Activated T-helper 17 cell treated with anti-CD3 and anti-CD28 coated beads, Interleukin-2, amount 50 U/mL, for 72 hours (primary cell): ENCODE measurements at places on chromosomes 12 and 14. TPM values are rescaled to one million over a fixed set of nuclear protein-coding genes. Genes with fewer than 3 reads are reported as not detected.

The PRIMA1 gene
- not detected for total RNA-seq

The NEUROD4 gene
- not detected for total RNA-seq

The ASB2 gene
- total RNA-seq: 68.7 TPM

The SERPINA3 gene
- not detected for total RNA-seq

The SERPINA9 gene
- not detected for total RNA-seq

The SMIM41 gene
- total RNA-seq: not detected

The DEPDC4 gene
- 2.4 TPM for total RNA-seq

The KRT3 gene
- total RNA-seq: not detected

The RNFT2 gene
- 23.6 TPM for total RNA-seq

The TAS2R8 gene
- not detected for total RNA-seq

The STAC3 gene
- 3.2 TPM for total RNA-seq

- ATAC-seq: no peak
Measured at GRCh38 chr14:95834496-95834895, 42.1 kb upstream of the TUNAR start.

- ATAC-seq: no peak
Measured at GRCh38 chr14:76752744-76753143, 8.5 kb upstream of the VASH1 start.

- ATAC-seq: no peak
Measured at GRCh38 chr12:57548488-57548887, 1.4 kb upstream of the KIF5A start.

DNA sequence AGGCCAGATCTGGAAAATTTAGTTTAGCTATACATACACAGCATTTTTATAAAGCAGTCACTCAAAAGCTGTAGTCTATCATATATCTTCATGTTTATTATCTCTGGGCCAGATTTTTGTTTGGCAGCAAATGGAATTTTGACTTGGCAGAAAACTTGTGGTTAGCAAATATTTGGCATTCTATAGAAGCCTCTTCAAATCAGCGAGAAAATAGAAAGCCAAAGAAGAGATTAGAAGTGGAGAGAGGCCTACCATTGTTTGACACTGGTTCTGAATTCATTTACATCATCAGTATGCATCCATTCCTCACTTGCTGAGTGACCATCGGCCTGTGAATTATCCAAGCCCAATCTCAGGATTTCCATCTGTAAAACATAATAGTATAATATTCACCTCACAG lies 1077.6 kb downstream of the GALC start:
- ATAC-seq: no peak

DNA sequence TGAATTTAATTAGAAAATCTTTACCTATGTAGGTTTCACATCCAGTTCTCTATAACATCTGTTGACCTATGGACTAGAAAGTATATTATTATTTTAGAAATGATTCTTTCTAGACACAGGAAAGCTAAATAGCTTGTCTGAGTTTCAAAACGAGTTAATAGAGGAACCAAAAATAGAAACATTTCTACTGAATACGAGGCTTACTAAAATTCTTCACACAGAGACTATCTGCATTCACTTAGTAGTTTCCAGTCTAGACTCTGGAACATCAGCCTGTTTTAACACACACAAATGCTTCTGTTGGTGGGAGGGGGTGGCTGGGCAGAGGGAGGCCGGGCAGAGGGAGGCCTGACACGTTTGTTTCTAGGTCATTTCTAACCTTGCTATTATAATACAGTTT lies 29.7 kb downstream of the RGS6 start:
- ATAC-seq: no peak

- ATAC-seq: no peak
Measured at GRCh38 chr14:79165471-79166090, 995.4 kb downstream of the NRXN3 start.

DNA sequence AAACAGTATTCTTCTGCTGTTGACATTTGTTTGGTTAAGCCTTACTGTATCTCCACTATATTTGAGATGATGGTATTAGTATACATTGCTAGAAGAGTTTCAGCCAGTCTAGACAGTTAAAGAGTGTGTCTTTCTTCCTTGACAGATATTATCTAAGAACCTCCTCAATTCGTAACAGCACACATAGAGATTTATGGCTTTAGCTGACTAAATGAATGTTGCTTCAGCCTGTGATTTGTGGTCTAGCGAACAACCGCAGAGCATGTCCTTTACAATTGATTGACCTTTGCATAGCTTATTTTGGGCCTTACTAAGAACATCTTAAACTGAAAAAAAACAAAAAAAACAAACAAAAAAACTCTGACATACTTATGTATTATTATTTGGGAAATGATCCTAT lies 122.2 kb downstream of the DAAM1 start:
- no peak for ATAC-seq

DNA sequence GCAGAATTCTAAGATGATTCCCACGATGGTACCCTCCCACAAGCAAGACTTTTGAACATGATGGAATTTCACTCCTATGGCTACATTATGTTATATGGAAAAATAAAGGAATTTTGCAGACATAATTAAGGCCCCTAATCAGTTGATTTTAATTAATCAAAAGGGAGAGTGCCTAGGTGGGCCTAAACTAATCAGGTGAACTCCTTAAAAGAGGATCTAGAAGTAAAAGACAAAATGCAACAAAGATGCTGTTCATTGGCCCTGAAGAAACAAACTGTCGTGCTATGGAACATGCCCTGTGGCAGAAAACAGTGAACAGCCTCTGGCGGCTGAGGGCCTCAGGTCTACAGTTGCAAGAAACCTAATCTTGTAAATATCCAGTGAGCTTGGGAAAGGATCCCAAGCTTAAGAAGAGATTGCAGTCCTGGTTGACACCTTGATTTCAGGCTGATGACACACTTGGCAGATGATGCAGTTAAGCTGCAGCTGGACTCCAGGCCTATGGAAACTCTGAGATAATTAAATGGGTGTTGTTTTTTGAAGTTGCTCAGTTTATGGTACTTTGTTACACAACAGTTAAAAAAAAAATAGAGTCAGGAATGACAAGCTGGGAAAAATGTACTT lies 13.8 kb downstream of the TMCC3 start:
- ATAC-seq: no peak

- no peak for ATAC-seq
Measured at GRCh38 chr12:103336940-103337339, 158.8 kb downstream of the C12orf42 start.

DNA sequence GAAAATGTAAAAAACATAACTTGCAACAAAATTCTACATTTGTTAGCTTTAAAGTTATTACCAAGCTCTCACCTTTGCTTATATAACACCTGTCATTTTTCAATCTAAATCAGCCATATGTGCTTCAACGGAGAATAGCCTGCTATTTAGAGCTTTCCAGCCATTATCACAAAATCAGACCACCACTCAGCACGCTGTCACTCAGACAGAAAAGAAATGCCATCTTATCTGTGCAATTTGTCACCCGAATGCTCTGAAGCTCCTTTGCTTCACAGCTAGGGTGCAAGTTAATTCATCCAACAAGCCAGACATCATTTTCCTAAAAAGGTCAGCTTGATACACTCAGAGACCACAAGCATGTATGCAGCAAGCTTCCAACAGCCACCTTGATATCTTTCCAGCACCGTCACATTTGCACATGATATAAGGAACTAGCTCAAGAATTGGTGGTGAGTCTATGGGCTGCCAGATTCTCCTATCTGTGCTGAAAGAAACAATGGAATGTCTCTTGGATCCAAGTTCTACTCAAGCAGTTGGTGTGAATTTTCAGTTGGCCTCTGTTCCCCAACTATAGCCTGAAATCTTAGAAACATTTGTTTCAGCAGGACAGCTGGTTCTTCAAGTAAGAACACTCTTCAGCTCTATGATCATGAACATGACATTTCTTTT lies 20.0 kb upstream of the IFNG-AS1 start:
- no peak for ATAC-seq

- ATAC-seq: no peak
Measured at GRCh38 chr14:96231526-96232130, 24.4 kb upstream of the BDKRB1 start.

- no peak for ATAC-seq
Measured at GRCh38 chr12:95300286-95300685, 82.7 kb downstream of the VEZT start.
